Occipital lobe (tissue), 3 donors: ENCODE measurements at places on chromosomes 16 and 17. TPM values are rescaled to one million over a fixed set of nuclear protein-coding genes. Genes with fewer than 3 reads are reported as not detected.

RSPRY1 gene
- 75.5 TPM for total RNA-seq

MAP2K6 gene
- 39.9 TPM for total RNA-seq

SCGB1C2 gene
- total RNA-seq = not detected

TBC1D26 gene
- total RNA-seq = 2.2 TPM

ADAD2 gene
- total RNA-seq = not detected

CACNG3 gene
- total RNA-seq = 2.5 TPM

CCL7 gene
- not detected for total RNA-seq

- no peak for DNase-seq
Measured at GRCh38 chr17:41635121-41636097, 11.0 kb upstream of the KRT17 start.

DNA sequence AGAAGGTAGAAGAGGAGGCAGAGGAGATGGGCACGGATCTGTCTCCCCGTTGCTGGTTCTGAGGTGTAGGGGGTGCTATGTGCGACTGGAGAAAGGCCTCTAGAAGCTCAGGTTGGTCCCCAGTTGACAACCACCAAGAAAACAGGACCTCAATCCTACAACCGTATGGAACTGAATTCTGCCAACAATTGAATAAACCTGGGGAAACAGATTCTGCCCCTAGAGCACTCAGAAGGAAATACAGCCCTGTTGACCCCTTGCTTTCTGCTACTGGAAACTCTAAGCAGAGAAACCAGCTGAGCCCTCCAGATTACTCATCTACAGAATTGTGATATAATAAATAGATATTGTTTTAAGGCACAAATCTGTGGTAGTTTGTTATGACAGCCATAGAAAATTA is 313.0 kb upstream of the GOT2 start:
- no peak for DNase-seq

- no peak for DNase-seq
Measured at GRCh38 chr16:49589544-49590031, 216.0 kb downstream of the C16orf78 start.

GRCh38 chr16:67481561-67482232 is 740 bp upstream of the ATP6V0D1 start:
- DNase-seq = no peak

GRCh38 chr16:12235110-12235509 is 258.6 kb downstream of the SNX29 start:
- DNase-seq = no peak

DNA sequence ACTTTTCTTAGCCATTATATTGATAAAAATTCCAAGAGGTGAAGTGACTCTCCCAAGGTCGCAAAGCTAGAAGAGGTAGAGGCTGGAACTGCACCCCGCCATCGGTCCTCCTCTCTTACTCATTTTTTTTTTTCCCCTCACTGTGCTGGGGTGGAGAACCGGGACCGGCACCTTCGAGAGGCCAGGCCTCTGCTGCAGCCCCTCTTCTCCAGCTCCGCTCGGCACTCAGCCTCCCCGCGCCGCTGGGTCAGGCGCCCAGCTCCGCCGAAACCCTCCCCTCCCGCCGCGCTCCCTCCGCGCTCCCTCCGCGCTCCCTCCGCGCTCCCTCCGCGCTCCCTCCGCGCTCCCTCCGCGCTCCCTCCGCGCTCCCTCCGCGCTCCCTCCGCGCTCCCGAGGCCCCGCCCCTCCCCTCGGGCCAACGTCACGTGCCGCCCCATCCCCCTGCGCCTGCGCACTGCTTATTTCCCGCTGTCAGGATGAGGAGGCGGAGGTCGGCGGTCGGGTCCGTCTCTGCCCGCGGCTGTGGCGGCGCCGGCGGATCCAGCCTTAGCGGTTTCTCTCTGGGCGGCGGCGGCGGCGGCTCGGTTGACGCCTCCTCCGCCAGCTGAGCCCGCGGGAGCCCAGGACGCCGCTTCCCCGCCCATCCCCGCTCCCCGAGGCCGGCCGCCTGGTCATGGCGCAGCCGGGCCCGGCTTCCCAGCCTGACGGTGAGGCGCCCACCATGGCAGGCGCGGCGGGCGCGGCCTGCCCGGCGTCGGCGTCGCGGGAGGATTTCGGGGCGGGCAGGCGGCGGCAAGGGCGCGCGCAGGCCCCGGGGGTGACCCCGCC is at the start of gene RABEP1:
Gene RABEP1 (plus strand): TSS at position 471 of the 828 bp plus-strand sequence. CDS start 203 bp downstream, at position 674.
- DNase-seq = peak; percentile 85

DNA sequence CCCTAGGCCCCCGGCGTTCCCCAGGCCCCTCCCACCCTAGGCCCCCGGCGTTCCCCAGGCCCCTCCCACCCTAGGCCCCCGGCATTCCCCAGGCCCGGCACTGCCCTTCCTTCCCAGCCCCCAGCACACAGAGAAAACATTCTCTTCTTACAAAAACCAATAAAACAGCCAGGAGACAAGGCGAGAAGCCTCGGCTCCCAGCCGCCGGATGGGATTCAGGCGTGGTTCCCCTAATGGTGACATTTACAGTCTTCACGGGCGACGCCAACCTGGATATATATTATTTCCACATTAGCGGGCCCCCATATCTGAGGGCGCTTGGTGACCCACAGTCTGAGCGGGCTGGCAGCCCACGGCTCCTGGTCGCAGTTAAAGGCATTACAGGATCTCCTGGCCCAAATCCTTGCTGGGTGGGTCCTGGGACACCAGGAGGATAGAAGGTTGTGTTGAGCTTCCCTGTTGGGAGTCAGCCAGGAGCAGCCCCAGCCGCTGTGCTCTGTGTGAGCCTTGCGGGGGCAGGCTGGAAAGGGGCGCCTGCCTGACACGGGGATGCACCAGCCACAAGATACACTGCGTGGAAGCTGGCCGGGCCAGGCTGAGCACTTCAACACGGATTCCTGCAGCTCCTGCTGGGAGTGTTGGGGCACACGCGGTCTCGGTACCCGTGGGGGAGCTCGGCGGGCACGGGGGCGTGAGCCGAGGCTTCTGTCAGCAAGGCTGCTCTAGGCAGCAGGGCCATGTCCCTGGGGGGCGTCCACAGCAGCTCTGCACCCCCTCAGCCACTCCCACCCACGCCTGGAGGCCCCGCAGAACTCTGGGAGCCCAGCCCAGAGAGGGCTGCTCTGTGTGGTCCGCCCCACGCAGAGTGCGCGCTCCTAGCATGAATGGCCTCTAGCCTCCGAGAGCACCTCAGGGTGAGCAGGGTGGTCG is 83.7 kb downstream of the LMF1 start:
- DNase-seq = no peak

DNA sequence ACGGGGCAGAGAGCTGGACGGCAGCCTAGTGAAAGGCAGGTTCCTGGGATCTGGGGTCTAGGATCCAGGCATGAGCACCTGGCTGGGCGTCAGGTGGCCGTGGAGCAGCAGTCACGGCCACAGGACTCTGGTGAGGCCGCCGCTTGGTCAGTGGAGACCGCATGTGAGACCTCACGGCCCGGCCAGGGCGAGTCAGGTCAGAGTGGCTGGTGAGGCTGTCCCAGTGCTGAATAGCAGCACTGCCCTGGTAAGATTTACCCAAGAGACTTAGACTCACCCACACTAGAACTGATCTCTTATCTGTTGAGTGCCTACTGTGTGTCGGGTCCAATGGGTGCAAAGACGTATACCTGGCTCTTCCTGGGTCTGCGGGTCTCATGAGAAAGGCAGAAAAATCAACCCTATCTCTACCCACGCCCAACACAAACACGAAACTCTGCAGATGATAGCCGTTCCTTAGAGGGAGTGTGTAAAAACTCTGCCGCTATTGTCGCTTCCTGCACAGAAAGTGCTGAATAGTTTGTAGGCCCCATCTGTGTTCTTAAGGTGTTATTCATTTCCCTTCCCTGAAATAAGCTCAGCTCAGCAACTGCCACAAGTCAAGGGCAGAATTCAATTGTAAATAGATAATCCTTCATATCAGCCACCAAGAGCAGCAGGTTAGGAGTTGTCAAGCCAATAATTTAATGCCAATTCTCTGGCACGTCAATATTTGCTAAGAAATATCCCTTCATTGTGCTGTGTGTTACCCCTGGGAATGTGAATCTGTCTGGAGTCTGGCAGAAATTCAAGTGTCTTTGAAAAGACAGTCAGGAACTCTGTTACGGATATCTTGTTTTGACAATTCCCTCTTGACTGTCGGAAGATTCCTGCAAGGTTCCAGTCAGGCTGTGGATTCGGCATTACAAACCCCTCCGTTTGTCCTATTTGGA is 240.0 kb downstream of the NTN1 start:
- DNase-seq = no peak

DNA sequence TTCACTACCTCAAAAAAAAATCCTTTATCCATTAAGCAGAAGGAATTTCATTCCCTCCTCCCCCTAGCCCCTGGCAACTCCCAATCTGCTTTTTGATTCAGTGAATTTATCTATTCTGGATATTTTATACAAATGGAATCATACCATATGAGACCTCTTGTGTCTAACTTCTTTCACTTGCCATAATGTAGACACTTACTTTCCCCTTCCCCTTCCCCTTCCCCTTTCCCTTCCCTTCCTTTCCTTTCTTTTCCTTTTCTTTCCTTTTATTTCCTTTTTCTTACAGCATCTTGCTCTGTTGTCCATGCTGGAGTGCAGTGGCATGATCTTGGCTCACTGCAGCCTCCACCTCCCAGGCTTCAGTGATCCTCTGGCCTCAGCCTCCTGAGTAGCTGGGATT is 50.5 kb downstream of the PSMD12 start:
- no peak for DNase-seq

DNA sequence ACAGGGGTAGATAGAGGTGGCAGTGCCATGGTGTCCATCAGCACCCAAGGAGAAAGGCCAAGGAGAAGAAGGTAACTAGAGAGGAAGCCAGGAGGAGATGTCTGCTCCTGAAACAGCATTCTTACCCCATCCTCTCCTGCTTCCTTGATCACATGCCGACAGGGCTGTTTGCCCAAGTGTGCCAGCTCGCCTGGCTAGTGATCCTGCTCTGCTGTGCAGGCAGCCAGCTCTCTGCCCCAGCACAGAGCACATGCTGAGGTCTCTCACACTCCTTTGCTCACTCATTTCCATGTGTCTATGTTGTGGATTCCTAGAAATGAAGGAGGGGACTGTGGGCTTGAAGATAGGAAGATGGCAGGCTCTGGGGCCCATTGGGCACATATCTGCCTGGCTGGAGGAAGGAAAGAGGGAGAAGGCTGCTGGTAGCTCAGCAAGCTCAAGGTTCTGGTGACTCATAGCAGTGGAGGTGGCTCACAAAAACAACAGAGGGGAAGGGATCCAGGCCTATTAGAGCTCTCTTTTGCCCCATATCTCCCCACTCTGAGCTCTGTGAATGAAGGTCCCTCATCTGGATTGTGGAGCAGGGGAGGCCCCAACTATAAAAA is 54.3 kb downstream of the NEUROD2 start:
- DNase-seq = no peak

- no peak for DNase-seq
Measured at GRCh38 chr16:23105309-23105708, 43.9 kb downstream of the USP31 start.

- DNase-seq = no peak
Measured at GRCh38 chr17:66520999-66521398, 218.6 kb downstream of the PRKCA start.

GRCh38 chr17:57484081-57484666 is 227.9 kb downstream of the MSI2 start:
- no peak for DNase-seq

DNA sequence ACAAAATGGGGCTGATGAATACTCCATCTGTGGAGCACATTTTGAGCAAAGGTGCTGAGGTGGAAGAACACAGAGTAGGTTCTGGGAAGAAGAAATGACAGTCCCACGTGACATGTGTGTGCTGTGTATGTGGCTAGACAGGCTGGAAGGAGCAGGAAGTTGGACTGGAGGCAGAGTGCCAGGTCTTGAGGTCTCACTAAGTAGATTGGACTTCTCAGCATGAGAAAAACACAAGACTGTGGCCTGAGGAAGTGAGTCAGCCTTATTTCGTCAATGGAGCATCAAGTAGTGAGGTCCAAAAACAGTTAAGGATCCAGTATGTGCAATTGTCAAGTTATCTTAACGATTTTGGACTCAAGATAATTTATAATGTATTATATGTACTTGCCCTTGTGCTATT is 736.5 kb downstream of the KCNJ2 start:
- DNase-seq = no peak

GRCh38 chr16:52727849-52728248 is 180.9 kb upstream of the TOX3 start:
- DNase-seq = no peak

DNA sequence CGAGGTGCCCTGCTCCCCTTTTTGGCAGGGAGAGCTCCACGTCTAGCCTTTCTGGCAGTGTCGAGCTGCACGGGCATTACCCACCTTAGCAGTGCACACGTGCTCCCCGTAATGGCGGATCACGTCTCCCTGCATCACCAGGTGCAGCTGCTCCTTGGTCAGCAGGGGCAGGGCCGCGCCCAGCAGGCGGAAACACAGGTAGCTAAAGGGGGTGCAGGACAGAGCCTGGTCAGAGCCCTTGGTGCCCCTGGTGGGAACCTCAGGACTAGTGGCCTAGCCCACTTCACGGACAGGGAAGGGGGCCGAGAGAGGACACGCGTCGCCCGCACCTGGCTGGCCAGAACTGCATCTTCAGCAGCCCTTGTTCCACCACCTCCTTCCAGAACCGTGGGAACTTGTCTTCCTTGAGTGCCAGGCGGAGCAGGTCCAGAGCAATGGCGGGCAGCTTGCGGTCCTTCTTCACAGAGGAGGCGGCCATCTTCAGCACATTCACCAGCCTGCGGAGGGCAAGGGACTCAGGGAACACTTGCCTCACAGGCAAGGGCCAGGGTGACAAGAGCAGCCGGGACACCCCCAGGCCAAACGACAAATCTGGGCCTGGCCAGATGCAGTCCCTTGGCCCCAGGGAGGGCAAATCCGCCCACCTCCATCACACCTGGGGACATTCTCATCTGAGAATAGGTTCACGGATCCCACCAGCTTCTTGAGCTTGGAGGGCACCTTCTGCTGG is 3.2 kb downstream of the MYBBP1A start:
- DNase-seq = no peak

- DNase-seq = no peak
Measured at GRCh38 chr16:3101018-3101840, 2.1 kb upstream of the ZSCAN10 start.

- no peak for DNase-seq
Measured at GRCh38 chr17:14755002-14755401, 454.1 kb downstream of the HS3ST3B1 start.

DNA sequence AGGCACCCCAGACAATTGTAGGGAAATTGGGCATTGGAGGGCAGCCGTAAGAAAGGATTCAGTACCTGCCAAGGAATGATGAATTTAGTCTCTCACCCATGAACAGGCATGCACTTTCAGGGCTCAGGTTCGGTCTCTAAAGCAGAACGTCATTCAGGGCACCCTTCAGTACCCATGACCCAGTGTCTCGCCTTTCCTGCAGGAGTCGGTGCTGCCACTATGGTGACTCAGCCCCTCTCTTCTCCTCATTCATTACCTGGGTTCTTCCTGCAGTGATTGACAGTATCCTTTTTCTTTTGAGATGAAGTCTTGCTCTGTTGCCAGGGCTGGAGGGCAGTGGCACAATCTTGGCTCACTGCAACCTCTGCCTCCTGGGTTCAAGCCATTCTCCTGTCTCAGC is 8.4 kb downstream of the SOST start:
- DNase-seq = no peak

DNA sequence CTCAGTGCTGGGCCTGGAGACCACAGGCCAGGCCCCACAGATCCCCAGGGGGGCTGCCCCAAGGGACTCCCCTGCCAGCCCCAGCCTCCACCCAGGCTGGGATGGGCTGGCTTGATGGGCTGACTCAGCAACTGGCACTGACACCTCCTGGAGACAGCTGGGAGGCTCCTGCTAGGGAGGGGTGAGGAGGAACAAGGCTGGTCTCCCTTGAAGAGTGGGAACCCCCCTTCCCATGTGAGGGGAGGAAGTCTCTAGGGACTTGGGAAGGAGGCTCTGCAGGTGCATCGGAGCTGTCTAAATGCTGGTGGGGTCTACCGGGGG is 10.4 kb downstream of the NHERF1 start:
- DNase-seq = no peak
